Activated CD4-positive, alpha-beta T cell treated with anti-CD3 and anti-CD28 coated beads for 4 hours (primary cell): ENCODE measurements at places on chromosomes 11 and 22.

DNA sequence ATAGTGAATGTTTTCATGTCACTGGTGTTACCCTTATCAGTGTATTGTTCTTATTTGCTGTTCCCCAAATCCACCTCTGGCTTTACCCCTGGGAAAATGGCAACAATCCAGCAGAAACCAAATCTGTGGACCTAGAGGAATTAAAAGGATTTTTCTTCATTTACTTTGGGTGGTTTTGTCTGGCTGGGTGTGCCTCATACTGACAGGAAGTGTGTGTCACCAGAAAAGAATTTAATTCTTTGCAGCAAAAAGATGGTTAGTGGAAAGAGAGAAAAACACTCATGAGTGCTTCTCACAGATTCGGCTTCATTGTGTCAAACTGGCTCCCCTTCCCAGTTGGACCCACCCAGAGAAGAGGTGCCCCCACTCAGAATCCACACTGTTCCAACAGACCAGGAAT, 38.9 kb downstream of the FZD4 start:
- no peak for DNase-seq

GRCh38 chr22:18050065-18050464, 25.7 kb upstream of the MICAL3 start:
- no peak for DNase-seq

- DNase-seq, result no peak
Observed at GRCh38 chr11:116866804-116867455, 29.5 kb upstream of the APOA1 start.

DNA sequence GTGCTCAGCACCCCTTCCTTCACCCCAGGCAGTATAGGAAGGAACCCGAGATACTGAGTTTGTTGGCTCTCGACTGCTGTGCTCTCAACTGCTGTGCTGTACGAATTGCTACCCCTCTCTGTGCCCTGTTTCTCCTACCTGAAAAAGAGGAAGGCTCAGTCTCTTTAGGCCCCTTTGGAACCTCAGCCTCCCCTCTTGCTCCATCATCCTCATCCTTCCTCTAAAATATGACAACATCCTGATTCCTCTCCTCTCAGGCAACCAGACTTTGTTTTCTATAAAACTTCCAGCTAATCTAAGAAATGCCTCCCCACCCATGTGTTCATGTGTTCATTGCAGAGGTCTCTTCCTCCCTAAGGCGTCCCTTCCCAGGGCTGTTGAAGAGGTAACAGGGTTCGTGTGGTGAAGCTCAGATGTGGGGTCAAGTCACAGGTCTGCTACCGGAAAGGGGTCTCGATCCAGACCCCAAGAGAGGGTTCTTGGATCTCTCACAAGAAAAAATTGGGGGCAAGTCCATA, 35.5 kb upstream of the CD82 start:
- DNase-seq, result no peak

- peak; percentile 28 for DNase-seq
Observed at GRCh38 chr22:49934160-49934890, 15.9 kb downstream of the CRELD2 start.

GRCh38 chr11:19953909-19954308, 206.4 kb downstream of the DBX1 start:
- no peak for DNase-seq

DNA sequence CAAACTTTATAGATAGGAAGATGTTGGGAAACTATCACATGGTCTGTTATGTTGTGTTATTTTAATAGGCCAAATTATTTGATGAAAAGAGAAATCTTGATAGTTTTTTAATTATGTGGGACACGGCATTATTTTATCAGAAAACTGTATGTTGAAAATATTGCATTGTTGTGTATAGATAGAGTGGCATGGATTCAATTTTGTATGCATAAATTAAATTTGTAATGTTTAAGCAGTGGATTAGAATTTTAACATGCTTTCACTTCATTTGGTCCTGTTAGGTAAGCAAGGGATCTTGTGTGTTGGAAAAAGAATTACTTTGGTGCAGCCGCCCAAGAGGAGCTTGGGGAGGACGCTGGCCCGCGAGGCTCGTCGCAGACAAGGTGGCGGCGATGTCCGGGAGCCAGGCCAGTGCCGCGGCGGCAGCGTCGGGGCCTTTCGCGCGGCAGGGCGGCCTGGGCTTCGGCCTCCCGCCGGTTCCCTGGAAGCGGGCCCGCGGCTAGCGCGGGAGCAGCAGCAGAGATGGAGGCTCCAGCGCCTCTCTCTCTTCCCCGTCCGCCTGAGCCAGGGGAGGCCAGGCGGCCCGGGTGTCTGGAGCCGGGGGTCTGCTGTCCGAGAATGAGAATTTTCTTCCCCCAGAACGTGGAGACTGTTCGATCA, 82.7 kb downstream of the GGT1 start:
- no peak for DNase-seq

- DNase-seq, result no peak
Observed at GRCh38 chr11:100151944-100152343, 535.1 kb upstream of the ARHGAP42 start.

GRCh38 chr11:125625225-125625629, 264 bp downstream of the CHEK1 start:
- no peak for DNase-seq

- no peak for DNase-seq
Observed at GRCh38 chr22:16955678-16956210, 52.3 kb downstream of the GAB4 start.
